ENCODE measurements at places on chromosomes 7 and 10.

GRCh38 chr10:49050906-49051305 lies 64.4 kb downstream of the VSTM4 start:
- DNase-seq = no peak

- peak; percentile 4 for DNase-seq
Observed at GRCh38 chr10:101354328-101355071, 535 bp downstream of the BTRC start.

DNA sequence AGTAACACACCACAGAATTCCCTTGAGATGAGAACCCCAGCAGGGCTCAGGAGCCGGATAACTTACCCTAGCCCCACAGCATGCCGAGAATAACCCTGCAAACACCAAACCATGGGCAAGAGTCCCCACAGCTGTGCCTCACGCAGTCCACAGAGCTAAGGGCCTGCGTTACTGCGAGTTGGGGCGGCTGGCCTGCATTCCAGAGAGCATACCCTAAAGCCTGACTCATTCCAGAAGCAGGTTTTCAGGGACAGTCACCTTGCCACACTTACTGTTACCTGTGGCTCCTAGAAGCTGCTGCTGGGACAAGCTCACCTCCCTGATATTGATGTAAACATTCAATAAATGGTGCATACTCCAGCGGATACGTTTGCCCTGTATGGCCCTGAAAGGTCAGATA lies 18.6 kb downstream of the FGFR2 start:
- DNase-seq = no peak

GRCh38 chr10:103983367-103983911 lies 16.5 kb downstream of the SLK start:
- no peak for DNase-seq

DNA sequence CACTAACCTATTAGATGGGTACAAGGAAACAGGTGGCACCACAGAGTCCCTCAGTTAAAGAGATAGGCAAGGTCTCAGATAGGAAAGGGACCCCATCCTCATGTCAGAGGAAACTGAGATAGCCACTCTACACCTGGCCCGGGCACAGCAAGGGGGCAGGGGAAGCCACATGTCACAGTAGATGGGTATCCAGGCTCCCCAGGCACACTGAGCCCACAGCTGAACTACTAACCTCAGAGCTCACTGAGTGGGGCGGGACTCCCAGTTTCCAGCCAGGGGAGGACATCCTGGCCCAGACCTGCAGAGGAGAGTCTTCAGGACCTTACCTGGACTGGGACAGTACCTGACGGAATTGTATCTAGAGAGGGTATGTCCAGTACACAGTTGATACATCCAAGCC lies 3.7 kb upstream of the CDHR1 start:
- no peak for DNase-seq

DNA sequence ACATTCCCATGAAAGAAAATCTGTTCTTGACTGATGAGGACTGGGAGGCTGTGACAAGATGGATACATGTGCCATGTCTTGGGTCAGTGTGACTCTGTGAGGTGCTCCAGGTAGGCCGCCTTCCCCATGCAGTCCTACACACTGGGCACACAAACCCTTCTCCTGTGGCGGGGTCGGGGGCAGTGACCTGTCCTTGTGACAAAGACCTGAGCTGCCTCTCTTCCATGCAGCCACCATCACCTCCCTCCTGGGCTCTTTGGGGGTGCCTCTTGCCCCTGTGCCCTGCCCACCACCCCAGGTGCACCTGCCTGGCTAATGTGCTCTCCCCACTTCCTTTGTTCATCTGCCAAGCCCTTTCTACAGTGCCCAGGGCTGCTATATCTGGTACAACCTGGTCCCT lies 35.7 kb upstream of the DMBT1 start:
- DNase-seq = no peak

DNA sequence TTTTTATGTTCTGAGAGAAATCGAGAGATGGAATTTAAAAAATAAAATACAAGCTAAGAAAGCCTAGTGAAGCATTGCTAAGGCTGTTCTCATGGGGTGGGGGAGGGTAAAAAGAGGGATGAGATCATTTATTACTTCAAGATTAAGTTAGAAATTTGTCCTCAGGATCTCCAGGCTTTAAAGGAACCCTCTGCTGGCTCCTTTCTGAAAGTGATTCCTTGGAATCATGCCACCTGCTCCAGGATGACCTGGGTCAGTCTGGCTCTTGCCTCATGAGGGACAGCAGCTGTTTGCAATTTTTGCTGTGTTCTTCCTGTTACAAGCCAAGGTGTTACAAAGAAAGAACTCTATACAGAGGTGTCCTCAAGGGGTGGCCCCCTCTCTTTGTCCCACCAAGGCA lies 69.8 kb downstream of the CDK1 start:
- DNase-seq = no peak

- DNase-seq = no peak
Observed at GRCh38 chr7:41336455-41336952, 366.4 kb downstream of the INHBA start.

- DNase-seq = no peak
Observed at GRCh38 chr7:155791214-155791737, 21.0 kb downstream of the SHH start.

DNA sequence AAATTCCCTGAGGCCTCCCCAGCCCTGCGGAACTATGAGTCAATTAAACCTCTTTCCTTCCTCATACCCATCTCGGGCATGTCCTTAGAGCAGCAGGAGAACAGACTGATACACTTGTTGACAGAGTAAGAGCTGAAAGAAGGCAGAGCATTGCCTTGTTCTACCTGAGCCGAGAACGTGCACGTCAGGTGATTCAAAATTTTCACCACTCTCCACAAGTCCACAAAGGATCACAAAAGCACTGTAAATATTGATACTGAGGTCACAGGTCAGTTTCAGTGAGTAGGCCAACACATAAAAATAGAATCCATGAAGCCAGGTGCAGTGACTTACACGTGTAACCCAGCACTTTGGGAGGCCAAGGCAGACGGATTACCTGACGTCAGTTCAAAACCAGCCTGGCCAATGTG lies 27.8 kb downstream of the DCLRE1C start:
- DNase-seq = no peak

- DNase-seq = no peak
Observed at GRCh38 chr7:37181550-37181932, 267.1 kb downstream of the ELMO1 start.

DNA sequence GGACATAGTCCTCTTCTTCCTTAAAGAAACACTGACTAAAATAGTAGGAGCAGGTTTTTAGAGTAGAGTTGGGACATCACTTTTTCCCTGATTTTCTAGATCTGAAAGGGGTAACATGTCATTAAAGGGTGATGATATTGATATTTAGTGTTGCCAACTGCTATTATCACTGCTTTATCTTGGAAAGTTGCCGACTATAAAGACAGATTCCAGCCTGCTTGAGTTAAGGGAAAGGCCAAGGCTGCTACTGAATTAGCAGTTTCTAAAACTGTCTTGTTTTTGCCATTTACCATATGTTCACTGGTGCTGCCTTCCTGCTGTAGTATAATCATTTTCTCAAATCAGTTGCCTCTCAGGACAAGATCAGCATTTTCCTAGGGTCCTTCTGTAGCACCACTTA lies 29.7 kb downstream of the AP3M1 start:
- no peak for DNase-seq

DNA sequence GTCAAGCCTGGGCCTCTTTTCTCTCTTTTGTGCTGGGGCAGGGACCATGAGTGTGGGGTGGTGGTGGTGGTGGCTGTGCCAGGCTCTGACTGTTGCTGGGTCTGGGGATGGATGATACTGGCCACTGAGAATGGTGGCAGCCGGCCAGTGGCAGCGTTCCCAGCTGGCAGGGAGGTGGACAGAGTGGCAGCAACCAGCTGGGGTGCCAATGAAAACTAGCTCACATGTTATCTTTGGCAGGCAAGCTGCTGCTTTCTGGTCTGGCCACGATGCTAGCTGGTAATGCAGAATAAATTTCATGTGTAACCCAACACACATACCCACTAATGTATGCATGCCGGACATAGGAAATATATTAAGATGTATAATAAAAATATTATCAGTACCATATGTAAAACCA lies 95.0 kb upstream of the SLC26A5 start:
- no peak for DNase-seq

DNA sequence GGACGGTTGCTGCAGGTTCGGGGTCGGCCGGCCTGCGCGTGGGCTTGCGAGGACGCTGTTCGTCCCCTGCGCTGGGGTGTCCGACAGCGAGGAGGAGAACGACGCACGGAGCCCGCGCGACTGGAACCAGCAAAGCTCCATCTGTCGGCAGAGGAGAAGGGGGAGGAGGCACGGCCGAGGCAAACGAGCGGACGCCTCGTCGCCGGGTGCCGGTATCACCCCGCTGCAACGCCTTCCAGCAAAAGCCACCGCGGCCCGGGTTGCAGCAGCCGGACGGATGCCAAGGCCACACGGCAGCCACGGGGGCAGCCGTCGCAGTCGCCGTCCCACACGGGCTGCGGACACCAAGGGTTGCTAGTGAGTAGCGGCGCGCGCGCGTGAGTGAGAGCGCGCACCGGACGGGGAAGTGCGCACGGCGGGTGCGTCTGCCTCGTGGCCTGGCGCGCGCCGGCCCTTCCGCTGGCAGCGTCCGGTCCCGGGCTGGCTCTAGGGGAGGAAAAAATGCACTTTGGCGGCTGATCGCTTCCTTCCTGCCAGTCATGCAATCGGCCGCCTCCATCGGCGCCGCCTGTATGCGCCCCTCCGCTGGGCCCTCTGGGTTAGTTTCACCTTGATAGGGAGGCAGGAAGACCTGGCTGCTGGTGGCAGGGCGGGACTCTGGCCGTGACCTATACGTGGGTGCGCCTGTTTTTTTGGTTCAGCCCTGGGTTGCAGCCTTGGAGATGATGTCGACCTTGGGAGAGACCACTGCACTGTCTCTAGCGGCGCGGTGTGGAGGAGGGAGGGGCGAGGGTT lies 434 bp downstream of the STAMBPL1 start:
- peak; percentile 46 for DNase-seq

GRCh38 chr10:75049316-75050148 lies 61.9 kb upstream of the SAMD8 start:
- DNase-seq = no peak

GRCh38 chr7:2940466-2940865 lies 96.4 kb upstream of the GNA12 start:
- DNase-seq = no peak
